Muscle of leg (tissue), 16 donors: ENCODE measurements at places on chromosomes 2 and 18. TPM values are rescaled to one million over a fixed set of nuclear protein-coding genes. Genes with fewer than 3 reads are reported as not detected.

- peaks cover 27% of the 10 kb centered on the region for H3K36me3 ChIP-seq
- no peak overlapping the region for H3K4me3 ChIP-seq
Observed at GRCh38 chr2:112073875-112074274, 18.8 kb downstream of the TMEM87B start.

- no peak overlapping the region for H3K4me3 ChIP-seq
- no peaks in the 10 kb centered on the region for H3K36me3 ChIP-seq
- H3K27ac ChIP-seq, result no peak overlapping the region
- no peaks in the 10 kb centered on the region for H3K4me1 ChIP-seq
- no peaks in the 10 kb centered on the region for H3K27me3 ChIP-seq
- DNase-seq, result no peak
Observed at GRCh38 chr18:32335228-32335627, 135.5 kb downstream of the GAREM1 start.

DNA sequence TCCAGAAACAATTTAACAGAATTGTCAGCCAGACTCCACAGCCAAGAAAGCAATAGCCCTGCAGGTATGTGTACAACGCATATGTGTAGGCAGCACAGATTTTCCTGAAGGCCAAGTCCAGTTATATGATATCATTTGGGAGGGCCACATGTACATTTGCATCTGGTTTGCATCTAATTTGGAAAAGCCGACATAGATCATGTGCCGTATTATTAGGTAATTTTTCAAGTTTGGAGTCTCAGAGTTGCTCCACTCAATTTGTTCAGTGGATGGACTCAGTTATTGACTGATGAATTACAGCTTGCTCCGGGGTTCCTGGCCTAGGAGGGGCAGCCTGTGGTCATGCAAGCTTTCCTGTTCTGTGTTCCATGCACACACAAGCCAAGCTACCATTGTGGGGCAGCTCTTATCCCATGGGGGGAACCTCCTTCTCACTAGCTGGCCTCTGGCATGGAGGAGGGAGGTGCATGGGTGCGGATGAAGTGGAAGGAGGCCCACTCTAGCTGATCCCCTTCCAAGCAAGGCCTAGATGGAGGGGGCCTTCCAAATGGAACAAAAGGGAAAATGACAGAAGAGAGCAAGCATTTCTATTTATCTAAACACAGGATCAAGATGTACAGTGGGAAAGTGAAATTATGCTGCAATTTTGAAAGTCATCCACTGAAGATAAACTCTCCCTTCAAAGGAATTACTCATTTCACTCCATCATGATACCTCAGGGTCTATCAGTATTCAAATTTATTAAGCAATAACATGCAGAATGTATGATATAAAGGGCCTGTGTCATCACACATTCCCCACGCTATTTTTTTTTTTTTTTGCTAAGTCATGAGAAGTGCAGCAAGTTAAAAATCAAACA lies 202.6 kb upstream of the SMAD2 start:
- no peaks in the 10 kb centered on the region for H3K36me3 ChIP-seq
- peaks cover 41% of the 10 kb centered on the region for H3K4me1 ChIP-seq
- peak overlapping the region; percentile 31 for H3K27ac ChIP-seq
- H3K4me3 ChIP-seq, result no peak overlapping the region
- peak; percentile 75 for DNase-seq
- H3K27me3 ChIP-seq, result peaks cover 26% of the 10 kb centered on the region

DNA sequence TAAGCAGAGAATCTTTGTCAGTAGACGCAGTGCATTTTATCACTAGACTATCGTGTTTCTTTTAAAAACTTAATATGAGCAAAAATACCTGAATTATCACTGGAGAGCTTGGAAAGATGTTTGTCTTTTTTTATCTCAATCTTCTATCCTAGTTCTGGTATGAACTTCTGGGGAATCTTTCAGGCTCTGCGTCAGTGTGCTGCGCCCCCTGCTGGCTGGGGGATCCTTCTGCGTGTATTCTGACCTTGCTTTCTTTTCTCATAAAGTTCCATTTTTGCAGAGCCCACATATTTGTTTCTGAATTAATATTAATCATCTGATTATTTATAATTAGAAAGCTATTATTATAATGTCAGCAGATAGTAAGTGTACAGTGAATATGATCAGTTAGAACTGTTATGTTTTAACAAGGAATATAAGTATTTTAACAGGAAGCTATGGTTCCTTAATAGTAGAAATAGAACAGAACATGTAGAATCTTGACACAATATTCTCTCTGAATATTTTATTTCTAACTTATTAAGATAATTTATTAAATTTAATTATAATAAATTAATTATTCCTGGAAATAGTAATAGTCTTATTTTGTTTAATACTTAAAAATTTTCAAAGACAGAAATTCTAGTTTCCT lies 945.0 kb upstream of the CRIM1 start:
- DNase-seq, result peak; percentile 45
- H3K4me1 ChIP-seq, result no peaks in the 10 kb centered on the region
- H3K27ac ChIP-seq, result no peak overlapping the region
- H3K27me3 ChIP-seq, result no peaks in the 10 kb centered on the region
- H3K4me3 ChIP-seq, result no peak overlapping the region

- H3K4me1 ChIP-seq, result no peaks in the 10 kb centered on the region
- H3K4me3 ChIP-seq, result no peak overlapping the region
- no peak overlapping the region for H3K27ac ChIP-seq
- DNase-seq, result no peak
- H3K27me3 ChIP-seq, result peaks cover 13% of the 10 kb centered on the region
Observed at GRCh38 chr18:57208047-57208446, 61.2 kb downstream of the BOD1L2 start.

GRCh38 chr2:203492965-203493364 lies 42.1 kb downstream of the RAPH1 start:
- H3K27ac ChIP-seq, result no peak overlapping the region
- H3K4me3 ChIP-seq, result no peak overlapping the region
- no peaks in the 10 kb centered on the region for H3K27me3 ChIP-seq
- H3K36me3 ChIP-seq, result peaks cover 16% of the 10 kb centered on the region
- H3K4me1 ChIP-seq, result no peaks in the 10 kb centered on the region

- DNase-seq, result no peak
- peaks cover 2% of the 10 kb centered on the region for H3K4me1 ChIP-seq
Observed at GRCh38 chr18:69947361-69948133, at the start of gene CD226. Gene CD226, minus strand, starts transcription at chr18:69947873. Its CDS starts 467 bp downstream, at chr18:69947406.

DNA sequence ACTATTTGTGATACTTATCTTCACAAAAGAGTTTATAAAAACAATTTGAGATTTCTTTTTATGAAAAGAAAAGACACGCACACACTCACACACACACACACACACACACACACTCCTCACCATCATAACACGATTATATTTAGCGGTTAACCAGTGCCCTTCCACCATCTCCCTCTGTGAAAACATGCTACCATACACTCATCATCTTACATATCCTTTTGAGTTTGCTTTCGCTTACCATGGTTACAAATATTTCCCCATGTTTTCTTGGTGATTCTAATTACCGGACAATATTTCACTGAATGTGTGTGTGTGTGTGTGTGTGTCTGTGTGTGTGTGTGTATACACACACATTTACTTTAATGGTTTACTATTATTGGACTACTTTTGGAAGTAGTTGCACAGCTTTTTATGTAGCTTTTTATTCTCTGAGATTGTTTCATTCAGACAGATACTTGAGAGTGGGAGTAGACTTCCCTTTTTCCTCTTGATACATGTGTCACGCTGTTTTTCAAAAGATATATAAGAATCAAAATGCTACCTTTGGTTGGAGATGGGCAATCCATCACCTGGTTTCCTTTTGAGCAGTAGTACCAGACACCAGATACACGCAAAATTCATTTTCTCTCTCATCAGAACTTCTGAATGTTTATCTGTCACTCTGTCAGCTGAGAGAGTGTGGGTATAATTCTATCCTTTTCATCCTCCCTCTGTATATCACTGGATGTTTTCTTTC lies 138.1 kb downstream of the SETBP1 start:
- H3K4me3 ChIP-seq, result no peak overlapping the region
- peaks cover 21% of the 10 kb centered on the region for H3K4me1 ChIP-seq
- no peaks in the 10 kb centered on the region for H3K36me3 ChIP-seq
- DNase-seq, result no peak

GRCh38 chr2:157336137-157337010 lies 10.8 kb upstream of the ERMN start:
- peak; percentile 20 for DNase-seq
- no peaks in the 10 kb centered on the region for H3K36me3 ChIP-seq
- H3K4me1 ChIP-seq, result no peaks in the 10 kb centered on the region
- H3K4me3 ChIP-seq, result no peak overlapping the region
- H3K27ac ChIP-seq, result no peak overlapping the region
- H3K27me3 ChIP-seq, result no peaks in the 10 kb centered on the region

Gene DYNAP
- total RNA-seq, result not detected

Gene PPP1R1C
- total RNA-seq, result 0.40 TPM

Gene METTL21A
- total RNA-seq, result 15.9 TPM
